NCI-H774 (cell line): ENCODE measurements at places on chromosomes 11 and 22.

DNA sequence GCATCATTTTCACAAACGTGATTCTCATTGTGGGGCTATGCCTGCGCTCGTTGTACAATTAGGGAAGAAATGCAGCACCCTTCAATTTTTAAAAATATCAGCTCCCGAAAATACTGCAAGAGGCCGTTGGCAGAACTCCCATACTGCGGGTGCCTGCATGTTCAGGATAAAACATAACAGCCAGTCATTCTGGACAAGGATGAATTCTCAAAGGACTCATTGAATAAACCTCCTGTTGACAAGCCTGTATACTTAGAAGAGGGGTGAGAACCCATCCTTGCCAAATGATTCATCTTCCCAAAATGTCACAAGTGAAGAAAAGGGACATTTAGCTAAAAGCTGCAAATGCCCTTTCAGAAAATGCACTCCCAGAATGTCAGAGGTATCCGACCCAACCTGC, 141.9 kb downstream of the CSNK2A3 start:
- DNase-seq, result no peak

- no peak for DNase-seq
Measured at GRCh38 chr11:62555464-62556107, 9.0 kb upstream of the AHNAK start.

DNA sequence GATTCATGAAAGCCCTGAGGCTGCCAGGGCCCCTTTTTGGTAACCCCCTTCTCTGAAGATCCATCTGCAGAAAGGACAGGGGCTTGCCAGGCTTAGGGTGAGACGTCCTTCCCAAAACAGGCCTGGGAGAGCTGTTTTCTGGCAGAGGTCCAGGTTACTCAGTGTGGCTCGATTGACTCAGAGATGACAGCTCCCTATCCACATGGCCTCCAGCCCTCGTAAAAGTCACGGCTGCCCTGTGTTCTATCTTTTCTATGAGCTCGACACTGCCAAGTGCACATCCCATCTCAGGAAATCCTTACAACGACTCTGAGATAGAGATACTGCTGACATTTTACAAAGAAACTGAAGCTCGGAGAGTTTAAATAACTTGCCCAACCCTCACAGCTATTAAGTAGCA, 20.4 kb downstream of the ADAMTS8 start:
- DNase-seq, result no peak

DNA sequence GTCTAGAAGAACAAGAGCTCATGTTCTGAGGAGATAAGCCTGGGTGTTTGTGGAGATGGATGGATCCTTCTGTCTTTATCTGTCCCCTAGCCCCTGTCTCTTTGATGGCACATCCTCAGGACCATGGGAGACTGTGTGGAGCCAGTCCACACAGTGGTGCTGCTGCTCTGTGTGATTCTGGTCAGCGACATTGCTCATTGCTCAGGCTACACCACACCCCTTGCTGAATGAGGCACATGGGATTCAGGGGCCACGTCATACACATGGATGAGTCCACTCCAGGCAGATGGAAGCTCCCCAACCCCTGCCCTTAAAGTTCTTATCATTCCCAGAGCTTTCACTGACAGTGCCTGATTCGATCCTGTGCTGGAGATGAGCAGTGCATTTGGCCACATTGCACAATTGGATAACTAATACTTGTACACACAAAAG, 222.2 kb downstream of the NAV2 start:
- no peak for DNase-seq

DNA sequence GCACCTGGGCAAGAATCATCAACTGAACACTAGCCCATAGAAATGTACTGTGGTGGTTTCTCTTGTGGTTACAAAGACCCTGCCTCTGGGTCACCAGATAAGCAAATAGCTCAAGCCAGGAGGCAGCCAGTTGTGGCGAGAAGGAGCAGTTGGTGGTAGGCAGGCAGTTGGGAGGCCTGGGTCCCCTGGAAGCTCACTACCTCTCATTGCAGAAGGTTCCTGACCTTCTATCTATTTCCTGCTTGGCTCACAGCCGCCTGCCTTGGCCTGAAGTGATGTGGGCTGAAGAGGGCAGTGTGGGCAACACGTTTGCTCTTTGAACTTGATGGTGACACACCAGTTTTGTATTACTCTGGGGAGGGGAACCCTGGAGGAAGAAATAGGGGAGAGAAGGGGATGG, 34.7 kb downstream of the NECTIN1 start:
- no peak for DNase-seq

DNA sequence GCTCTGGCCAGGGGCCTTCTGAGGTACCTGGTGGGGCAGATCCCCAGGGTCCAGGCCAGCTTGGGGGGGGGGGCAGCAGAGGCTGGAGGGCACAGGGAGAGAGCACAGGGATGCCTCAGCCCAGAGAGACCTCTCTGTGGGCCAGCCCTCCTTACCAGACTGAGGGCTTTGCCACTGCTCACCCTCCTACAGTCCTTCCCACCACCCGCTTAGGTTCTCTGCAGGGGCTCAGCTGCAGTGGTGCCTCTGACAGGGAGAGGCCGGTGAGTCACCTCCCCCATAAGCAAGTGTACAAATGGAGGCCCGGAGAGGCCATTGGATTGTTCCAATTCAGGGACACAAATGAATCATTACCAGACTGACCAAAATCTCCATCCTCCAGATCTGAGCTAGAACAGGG, 68.1 kb upstream of the LMO1 start:
- no peak for DNase-seq

- DNase-seq, result no peak
Measured at GRCh38 chr11:104798789-104799188, 99.5 kb downstream of the CASP12 start.

DNA sequence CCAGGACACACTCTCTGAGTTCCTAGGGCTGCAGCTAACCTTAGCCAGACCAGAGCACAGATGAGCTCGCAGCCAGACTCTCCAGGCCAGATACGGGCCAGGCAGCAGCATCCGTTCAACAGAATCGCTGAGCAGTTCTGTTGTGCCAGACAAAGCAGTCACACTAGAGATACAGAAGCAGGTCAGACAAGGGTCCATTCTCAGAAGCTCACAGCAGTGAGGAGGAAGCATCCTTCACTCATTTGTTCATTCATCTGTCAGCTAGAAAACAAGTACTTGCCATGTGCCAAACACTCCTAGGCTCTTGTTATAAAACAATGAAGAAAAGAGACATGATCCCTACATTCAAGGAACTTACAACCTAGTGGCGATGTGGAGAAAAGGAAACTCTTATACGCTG, 2.6 kb downstream of the LMO2 start:
- no peak for DNase-seq
